ENCODE measurements at places on chromosomes 5 and 9. TPM values are rescaled to one million over a fixed set of nuclear protein-coding genes. Genes with fewer than 3 reads are reported as not detected.
A peak's percentile ranks its signal among the peaks of the same experiment; 100 is the strongest.

Gene PKD2L2
- total RNA-seq: not detected

DNA sequence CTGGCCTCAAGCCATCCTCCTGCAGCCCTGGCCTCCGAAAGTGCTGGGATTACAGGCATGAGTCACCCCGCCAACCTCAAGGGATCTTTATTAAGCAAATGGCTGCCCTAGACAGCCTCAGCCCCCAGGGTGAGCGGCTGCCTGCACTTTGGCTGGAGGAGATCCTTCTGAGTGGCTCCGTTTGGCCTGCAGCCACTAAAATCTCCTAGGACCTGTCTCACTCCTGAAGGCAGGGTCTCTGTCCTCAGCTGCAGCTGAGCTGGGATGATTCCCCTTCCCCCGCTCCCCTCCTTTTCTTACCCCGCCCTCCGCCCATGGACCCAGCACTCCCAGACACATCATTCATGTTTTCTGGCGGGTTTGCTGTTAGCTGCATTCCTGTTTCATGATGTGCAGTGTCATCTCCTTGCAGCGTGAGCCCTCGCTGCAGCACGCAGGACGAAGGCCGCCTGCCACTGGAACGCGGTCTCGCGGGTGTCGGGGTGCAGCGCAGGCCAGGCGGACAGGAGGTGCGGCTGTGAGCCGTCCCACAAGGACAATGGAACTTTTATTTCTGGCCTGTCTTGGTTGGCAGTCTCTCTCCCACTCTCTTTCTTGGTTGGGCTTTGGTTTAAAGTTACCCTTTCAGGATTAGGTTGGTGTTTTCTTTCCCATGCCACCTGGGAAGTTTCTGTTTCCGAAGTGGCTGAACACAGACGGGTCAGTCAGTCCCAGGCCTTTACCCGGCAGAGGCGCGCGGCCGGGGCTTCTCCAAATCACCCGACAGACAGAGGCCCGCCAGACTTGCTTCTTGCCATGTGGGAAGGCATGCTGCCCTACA is 137.1 kb downstream of the FOXD1 start:
- no peak for DNase-seq

DNA sequence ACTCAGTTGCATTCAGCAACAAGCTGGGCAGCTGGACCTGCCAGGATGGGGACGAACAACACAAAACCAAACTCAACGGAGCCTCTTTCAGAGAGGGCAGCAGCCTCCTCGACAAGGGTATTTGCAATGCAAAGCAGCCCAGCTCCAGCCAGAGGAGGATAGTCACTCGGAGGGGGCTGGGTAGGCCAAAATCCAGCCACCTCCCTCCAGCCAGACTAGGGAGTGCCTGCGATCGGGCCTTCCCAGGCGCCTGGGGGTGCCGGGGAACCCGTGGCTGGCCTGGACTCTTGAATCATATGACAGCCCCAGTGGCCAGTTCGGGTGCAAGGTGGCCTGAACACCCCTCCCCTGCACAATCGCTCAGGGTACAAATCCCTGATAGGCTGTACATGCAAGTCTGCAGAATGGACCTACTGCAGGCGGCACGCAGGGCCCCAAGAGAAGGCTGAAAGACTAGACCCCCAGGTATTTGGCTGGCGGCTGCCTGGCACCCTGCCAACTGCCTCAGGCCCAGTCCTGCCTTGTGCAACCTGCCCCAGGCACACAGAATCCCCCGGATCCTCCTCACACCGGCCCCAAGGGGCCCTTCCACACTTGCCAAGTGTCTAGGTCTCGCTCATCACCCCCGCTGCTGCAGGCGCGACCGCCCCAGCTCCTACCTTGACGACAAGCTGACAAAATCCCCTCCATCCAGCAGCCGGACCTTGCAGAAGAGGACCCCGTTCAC is 1.3 kb downstream of the EEIG1 start:
- DNase-seq: no peak

Gene SLC4A9
- not detected for total RNA-seq

DNA sequence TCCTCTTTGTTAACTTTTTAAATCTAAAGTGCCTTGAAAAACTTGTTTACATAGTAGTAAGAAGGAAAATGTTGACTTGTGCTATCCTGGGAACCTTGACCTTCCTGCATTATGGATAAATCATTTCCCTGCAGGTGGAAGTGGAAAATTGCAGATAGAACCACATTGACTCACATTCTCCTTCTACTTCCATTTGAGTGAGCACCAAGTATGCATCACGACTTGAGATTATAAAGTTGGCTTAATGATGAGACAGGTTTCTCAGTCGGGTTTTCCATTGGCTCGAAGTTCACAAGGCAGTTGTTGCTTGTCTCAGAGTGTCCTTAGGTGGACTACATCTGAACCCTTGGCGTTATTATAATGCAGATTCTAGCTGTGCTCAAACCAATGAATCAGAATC is 39.9 kb downstream of the DOCK8 start:
- no peak for DNase-seq

GRCh38 chr5:139897342-139897741 is 101.7 kb downstream of the PSD2 start:
- DNase-seq: no peak

DNA sequence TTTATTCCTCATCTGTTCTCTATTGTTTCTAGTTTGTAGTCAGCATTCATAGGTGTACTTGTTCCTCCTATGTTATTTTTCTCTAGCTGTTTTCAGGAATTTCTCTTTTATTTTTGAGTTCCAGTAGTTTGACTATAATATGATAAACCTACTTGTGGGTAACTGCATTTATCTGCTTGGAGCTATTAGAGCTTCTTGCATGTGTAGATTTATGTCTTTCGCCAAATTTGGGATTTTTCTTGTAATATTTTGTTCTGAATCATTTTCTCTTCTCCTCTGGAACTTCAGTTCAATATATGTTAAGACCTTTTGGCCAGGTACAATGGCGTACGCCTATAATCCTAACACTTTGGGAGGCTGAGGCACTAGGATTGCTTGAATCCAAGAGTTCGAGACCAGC is 37.4 kb downstream of the JMY start:
- no peak for DNase-seq

DNA sequence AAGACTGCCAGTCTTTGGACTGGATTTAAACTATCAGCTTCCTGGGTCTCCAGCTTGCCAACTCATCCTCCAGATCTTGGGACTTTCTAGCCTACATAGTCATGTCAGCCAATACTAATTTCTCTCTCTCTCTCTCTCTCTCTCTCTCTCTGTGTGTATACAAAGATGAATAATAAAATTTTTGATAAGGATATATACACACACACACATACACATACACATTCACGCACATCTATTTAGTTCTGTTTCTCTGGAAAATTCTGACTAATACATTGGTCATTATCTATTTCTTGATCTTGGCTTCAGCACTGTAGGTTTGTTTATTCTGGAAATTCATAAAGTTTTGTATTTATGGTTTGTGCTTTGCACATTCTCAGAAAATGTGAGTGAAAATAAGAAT is 1606.2 kb upstream of the NUDT12 start:
- DNase-seq: no peak

DNA sequence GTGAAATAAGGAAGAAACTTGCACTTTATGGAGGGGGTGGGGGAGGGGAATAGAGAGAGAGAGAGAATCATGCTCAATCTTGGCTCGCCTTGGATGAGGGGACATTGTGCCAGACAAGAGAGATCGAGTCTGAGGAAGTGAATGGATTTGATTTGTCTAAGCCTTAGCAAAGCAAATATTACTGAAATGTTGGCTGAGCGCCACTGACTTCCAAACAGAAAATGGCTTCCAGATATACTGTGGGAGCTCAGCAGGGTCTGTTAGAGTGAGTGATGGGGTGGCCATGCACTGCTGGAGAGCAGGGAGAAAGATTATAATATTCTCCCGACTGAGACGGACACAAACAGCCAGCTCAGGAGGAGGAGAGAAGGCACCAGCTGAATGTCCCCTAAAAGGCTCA is 34.5 kb downstream of the BRINP1 start:
- DNase-seq: no peak

DNA sequence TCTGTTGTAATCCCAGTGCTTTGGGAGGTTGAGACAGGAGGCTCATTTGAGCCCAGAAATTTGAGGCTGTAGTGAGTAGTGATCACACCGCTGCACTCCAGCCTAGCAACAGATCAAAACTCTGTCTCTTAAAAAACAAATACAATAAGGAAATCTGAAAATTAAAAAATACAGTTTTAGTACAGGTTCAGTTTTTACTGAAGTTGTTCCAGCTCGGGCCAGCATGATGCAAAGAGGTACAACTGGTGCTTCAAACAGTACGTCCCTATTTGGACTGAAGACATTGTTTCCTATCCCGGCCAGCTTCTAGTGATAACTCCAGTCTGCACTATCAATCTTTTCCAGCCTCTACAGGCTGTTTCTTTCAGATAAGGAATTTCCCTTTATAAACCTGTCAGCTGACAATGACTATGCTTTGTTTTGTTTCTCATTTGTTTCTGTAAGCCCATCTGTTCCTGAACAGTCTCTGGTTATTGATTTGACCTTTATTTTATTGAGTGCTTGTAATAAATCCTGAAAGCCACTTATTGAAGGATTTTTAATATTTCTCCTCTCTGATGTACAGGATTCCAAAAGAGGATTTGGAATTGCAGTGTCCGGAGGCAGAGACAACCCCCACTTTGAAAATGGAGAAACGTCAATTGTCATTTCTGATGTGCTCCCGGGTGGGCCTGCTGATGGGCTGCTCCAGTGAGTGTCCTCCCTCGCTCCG is 41.9 kb downstream of the TJP2 start:
- DNase-seq: peak; percentile 87

DNA sequence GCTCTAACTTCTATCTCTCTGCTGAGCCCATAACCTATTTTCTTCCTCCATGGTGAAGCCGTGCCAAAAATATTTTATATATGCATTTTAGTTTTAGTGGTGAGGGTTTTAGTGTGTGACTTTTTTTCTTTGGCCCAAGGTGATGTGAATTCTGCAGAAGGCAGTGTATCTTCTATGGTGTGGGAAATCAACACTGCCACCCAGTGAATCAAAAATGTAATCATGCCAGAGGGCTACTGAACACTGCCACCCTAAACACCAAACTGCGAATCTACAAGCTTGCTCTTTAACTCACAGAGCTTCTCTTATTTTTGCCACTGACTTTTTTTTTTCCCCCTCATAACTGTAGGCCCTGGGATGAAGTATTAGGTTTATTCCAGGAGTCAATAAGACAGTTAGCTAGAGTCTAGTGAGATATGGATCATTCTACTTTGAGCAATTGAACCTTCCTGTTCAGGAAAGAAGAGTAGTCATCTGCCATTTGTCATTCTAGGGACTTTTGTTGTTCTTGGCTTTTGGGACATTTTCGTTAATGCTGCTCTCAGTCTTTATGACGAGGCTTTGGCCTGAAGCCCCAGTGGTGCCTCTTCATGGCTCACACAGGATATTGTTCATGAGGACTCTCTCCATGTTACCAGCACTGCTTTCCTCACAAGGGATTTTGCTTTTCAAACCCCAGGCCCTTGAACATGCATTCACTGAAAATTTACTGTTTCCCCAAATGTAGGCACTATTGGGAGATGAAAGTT is 53.1 kb downstream of the C7 start:
- DNase-seq: no peak
